ENCODE measurements at places on chromosomes 12 and 14.

GRCh38 chr14:70029296-70030132 lies 150.3 kb downstream of the SMOC1 start:
- no peak for DNase-seq

- peak; percentile 42 for DNase-seq
These were observed 576 bp downstream of the SYNE3 start for GRCh38 chr14:95515596-95516552.

DNA sequence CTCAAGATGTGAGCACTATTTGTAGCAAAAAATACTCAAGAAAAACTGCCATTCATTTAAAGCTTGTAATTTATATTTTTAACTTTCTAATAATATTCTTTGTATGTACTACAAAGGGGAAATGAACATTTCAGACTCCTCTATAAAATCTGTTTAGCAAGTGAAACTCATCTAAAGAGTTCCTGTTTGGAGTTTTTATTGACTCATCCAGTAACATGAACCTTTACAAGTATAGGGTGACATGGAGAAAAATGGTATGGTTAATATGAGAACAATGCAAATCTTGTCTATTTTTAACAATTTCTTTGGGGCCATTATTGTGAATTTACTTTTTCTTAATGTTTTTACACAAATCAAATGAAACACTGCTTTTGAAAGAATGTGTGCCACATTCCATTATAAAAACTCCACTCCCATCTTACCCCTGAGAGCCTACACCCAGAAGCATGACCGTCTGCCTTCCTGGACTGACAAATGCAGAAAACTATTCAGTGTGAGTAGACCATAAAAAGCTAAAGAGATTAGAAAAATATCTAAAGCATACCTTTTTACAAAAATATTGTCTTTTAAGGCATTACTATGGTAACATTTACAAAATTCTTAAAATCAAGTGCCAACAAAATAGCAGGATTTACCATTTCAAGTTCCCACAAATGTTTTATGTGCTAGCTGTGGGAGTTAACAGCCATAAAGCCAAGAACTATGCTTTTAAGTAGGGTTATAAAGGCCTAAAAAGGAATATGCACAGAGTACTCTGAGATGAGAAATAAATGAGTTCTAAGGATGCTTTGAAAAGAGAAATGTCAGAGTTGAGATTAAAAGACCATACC lies 144.0 kb downstream of the ADAMTS20 start:
- DNase-seq, result no peak

- peak; percentile 41 for DNase-seq
These were observed 1.5 kb downstream of the AQP6 start for GRCh38 chr12:49974231-49974675.

DNA sequence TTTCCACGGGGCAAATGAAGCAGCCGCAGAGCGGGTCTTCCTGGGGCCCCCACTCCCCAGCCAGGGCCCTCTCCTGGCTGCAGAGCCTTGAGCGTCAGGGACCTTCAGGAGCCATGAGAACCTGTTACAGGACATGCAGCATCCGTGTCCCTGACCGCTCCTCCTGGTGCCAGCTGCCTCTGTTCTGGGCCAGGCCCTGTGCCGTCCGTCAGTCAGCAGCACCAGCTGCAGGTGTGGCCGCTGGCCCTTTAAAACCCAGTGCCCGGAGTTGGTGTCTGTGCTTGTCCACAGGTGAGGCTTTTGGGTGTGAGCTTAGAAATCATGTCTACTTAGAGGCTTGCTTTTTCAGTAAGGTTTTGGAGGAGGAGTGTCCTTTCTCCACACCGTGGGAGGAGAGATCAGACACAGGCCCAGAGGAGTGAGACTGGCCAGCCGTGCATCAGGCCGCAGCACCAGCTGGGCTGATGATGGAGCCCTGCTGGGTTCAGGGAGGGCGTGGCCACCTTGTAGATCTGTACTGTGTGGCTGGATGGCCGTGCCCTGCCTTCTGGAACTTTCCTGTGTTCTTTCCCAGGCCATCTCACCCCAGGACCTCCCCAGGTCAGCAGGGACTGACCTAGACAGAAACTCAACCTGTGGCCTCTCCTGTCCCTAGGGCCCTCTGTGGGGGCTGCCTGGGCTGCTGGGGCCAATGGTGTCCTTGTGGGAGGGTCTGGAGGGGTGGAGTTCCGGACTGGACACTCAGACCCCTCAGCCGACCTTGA lies 27.1 kb downstream of the AACS start:
- DNase-seq, result no peak

GRCh38 chr12:51851413-51852124 lies 3.1 kb upstream of the FIGNL2 start:
- no peak for DNase-seq

DNA sequence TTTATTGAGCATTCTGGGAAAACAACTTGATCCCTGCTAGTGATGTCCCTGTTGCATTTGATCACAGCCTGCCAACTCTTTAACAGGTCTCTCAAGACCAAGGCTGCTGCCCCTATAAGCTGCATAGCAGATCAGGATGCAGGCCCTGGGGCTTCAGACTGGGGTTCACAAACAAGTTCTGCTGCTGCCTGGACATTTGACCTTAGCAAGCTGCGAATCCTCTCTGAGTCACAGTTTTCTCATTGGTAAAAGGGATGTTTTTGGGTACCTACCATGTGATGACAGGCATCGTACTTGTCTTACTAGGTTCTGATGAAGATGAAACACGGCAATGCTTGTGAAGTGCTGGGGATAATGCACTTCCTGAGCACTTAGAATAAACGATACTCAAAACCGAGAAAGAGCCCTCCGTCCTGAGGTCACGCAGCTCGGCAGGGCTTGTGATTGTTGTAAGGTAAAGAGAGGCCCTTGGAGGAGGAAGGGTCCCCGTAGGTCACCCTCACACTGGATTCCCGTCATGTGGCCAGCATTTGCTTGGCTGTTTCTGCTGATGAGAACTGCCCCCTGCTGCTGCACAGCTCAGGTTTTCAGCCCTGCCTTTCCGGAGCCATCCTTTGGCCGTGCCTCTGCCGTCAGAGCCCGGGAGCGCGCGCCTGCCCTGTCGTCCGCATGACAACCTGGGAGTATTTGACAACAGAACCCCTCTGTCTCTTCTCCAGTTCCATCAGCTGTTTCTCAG lies 39.1 kb downstream of the TSPAN9 start:
- DNase-seq, result no peak

GRCh38 chr12:131253376-131254026 lies 299.8 kb downstream of the ADGRD1 start:
- DNase-seq, result no peak

DNA sequence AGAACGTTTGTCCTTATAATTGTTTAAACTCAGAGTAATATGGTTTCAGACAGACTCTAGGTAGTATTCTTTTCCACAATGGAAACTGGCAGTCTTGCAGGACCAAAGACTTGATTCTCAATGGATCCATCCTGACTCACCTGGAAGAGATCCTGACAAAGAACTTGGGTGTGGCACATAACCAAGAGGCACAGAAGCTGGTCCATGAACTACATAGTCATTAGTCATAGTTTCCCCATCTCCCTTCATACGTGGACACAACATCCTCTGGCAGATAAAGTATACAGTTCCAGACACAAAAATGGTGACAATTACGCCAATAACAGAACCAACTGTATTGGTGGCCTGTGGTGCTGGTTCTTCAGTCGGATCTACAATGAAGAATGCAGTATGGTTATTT lies 55.8 kb downstream of the BCL2L14 start:
- no peak for DNase-seq

DNA sequence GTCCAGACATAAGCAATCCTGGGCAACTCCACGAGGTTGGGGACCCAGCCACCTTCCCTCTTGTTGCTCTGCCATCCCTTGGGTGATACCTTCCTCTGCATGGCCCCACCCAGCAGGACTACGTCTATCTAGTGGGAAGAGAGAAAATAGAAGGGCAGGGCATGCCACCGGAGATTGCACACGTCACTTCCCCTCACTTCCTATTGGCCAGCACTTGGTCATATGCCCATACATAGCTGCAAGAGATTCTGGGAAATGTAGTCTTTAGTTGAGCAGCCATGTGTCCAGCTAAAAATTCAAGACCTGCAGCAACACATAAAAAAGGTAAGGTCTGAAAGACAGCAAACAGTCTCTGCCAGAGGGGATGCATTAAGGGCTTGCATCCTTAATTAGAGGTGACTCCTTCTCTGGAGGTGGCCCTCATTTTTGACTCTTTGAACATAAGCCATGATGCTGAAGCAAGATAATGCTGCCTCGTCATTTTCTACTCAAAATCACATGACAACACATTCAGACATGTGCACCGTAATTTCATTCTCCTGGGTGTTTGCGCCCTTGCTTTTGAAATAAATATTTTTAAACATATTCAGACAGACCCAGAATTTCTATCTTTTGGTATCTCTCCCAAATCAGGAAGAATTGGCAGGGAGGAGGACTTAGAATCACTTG lies 91.8 kb upstream of the PWP1 start:
- no peak for DNase-seq

GRCh38 chr14:78605897-78606500 lies 435.8 kb downstream of the NRXN3 start:
- no peak for DNase-seq

- DNase-seq, result no peak
These were observed 47.0 kb upstream of the SLC2A13 start for GRCh38 chr12:40152783-40153383.
